ENCODE measurements at places on chromosomes 4 and X.

DNA sequence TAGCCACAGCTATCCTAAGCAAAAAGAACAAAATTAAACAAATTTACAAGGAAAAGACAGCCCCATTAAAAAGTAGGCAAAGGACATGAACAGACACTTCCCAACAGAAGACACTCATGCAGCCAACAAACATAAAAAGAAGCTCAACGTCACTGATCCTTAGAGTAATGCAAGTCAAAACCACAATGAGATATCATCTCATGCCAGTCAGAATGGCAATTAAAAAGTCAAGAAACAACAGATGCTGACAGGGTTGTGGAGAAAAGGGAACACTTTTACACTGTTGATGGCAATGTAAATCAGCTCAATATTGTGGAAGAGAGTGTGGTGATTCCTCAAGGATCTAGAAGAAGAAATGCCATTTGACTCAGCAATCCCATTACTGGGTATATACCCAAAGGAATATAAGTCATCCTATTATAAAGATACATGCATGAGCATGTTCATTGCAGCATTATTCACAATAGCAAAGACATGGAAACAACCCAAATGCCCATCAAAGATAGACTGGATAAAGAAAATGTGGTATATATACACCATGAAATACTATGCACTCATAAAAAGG, 163.0 kb upstream of the TET2 start:
- DNase-seq = no peak

- no peak for DNase-seq
These were observed 275.6 kb upstream of the HS3ST1 start for GRCh38 chr4:11704186-11704830.

DNA sequence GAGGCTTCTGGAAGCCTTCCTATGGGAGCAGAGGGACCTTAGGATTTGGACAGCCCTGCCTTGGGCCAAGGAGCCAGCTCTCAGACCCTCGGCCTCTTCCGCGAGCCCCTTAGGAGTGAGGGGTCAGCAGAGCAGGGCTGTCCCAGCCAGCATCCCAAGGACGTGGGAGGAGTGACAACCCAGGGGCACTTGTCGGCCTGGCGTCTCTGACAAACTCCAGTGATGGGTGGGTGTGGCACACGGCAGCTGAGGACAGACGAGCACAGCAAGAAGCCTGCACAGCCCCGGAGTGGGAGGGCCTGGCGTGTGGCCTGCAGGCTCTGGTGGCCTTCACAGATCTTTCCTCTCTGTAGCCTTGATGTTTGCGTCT, 11.6 kb upstream of the TNIP2 start:
- DNase-seq = no peak

DNA sequence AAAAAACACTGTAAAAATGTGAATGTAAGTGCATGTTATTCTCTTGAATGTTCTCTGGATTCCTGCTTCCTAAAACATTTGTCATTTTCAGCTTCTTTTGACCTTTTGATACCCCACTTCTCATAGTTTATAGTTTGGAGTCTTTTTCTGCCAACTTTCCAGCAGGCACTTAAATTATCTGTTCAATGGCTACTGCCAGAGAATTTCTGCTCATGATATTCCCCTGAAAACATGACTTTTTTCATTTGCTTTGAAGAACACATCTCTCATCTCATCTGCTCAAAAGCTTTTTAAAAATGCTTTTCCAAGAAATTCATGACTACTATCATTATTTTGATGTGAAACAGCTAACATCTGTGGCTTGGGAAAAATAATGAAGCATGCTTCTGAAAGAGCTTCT, 269.7 kb upstream of the PCDH7 start:
- DNase-seq = no peak

DNA sequence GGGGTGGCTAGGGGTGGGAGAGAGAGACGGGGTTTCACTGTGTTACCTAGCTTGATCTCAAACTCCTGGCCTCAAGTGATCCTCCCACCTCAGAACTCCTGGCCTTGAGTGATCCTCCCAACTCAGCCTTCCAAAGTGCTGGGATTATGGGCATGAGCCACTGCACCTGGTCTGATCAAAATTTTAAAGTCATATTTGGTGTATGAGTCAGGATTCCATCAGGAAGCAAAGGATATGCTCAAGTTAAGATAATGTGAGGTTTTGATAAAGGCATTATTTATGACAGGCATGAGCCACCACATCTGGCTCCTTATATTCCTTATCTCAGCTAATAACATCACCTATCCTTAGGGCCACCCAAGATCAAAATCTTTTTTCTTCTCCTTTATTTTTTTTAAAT, 182.0 kb downstream of the SLC4A4 start:
- DNase-seq = no peak

GRCh38 chr4:129335276-129335675, 239.3 kb downstream of the C4orf33 start:
- DNase-seq = no peak

GRCh38 chr4:57148177-57148576, 38.0 kb upstream of the IGFBP7 start:
- no peak for DNase-seq

DNA sequence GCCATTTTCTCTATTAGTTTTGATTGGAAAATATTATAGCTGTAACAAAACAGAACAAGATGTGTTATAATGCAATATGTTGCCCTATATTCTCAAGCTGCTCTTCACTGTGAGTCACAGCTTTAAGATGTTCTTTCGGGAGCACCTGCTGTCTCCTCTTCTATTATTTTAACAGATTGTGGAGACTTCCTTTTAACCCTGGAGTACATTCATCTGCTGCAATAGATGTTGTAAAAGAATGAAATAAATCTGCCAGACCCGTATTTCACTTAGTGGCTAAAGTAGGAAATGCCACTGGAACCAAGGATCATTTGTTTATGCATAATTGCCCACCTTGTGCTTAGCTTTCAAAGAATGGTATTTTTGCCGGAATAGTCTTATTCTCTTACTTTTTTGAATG, 11.1 kb downstream of the LSM6 start:
- DNase-seq = no peak

- DNase-seq = no peak
These were observed 23.8 kb downstream of the NOX1 start for GRCh38 chrX:100850317-100850716.

DNA sequence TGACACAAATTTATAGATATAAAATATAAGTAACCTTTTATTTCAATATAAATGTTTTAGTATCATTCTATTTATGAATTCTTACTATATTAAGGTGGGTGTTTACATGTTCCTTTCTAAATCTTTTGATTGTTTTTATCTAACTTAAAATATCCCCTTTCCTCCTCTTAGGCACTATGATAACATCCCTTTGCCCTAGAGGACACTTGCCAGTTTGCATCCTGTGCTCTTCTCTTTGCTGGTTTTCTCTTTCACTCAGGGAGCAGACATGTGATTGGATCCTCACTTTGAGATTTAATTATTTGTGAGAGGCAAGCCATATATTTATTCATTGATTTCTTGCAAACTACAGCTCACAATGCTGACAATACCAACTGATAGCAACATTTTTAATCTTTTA, 16.2 kb downstream of the LRIT3 start:
- no peak for DNase-seq

GRCh38 chr4:14233126-14233525, 605.6 kb upstream of the BOD1L1 start:
- no peak for DNase-seq

GRCh38 chr4:177511611-177512010, 69.4 kb upstream of the AGA start:
- no peak for DNase-seq
